NCI-H510A (cell line): ENCODE measurements at places on chromosomes 3 and 15.

DNA sequence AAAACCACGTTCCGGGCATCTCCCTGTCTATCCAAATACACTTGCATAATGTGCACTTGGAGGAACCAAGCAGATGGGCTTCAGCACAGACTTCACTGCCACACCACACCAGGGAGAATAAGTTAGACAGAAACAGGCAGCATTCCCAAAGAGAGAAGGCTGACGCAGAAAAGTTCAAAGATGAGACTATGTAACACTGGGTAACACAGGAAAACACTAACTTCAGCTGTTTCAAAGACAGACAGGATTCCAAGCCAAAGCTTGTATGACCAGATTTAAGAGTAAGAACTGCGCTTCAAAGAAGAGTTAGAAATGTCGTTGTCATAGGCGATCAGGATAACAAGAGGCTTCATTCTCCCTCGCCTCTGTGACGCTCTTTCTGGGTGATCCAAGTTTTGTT lies 19.9 kb downstream of the SLC51A start:
- DNase-seq, result no peak

DNA sequence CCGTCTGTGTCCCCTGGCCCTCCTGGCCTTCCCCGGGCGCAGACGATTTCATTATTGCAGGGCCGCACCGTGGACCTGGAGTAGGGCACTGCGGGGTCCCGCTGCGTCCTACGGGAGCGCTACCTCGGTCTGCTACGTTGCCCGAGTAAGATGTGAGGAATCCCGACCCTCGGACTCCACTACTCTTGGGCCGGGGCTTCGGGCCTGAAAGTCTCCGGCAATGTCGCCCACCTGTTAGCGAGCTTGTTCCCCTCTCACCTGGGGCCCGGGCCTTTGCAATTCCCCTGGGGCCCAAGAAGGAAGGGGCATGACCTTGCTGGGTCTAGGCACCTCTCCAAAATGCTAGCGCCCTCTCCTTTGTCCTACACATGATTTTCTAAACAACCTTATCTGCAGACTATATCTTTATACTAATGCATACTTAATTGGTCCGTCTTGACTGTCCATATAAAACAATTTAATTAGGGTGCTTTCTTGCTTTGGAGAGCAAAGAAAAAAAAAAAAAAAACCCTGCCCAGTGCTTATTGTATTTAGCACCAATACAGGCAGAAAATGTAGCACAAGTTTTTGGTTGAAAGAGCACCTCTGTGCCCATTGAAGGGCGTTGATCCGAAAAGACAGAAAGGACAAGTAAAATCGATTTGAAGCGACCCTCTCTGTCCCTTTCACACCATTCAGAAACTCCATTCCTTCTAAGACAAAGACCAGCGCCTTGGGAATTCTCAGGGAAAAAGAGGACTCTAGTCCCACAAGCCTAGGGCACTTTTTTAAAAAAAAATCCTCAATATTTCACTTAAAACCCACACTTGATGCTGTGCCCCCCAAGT lies 7.0 kb upstream of the NR2F2 start:
- no peak for DNase-seq

GRCh38 chr3:73868688-73869315 lies 244.1 kb upstream of the PDZRN3 start:
- DNase-seq, result no peak

GRCh38 chr15:37877851-37878741 lies 56.3 kb upstream of the TMCO5A start:
- no peak for DNase-seq

- no peak for DNase-seq
Measured at GRCh38 chr15:31456354-31457060, 129.9 kb downstream of the KLF13 start.

- DNase-seq, result no peak
Measured at GRCh38 chr3:177777699-177778098, 580.4 kb upstream of the TBL1XR1 start.

DNA sequence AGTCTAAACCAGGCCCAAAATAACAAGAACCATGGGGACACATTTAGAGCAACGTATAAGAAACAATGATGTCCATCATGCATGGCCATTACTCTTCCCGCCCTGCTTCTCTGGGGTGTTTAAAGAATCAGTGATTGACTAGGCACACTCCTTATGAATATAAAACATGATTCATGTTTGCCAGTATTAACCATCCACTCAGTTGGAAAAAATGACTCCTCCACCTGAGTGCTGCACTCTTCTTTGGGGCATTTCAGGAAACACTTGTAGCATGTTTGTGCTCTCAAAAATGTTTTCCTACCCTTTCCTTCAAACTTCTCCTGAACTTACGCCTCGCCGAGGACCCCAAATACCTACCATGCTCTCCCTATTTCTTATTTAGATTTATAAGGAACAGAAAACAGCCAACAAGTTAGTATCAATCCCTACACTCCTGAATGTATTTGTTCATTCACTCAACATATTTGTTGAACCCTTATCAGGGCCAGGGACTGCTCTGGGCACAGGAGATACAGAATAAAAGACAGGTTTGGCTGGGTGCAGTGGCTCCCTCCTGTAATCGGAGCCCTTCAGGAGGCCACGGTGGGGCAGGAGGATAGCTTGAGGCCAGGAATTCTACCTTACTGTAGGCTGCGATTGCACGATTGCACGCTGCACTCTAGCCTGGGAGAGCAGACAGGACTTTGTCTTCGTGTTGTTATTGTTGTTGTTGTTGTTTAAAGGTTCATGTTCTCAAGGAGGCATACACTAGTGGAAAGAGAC lies 137.0 kb downstream of the TMCO5A start:
- DNase-seq, result no peak

DNA sequence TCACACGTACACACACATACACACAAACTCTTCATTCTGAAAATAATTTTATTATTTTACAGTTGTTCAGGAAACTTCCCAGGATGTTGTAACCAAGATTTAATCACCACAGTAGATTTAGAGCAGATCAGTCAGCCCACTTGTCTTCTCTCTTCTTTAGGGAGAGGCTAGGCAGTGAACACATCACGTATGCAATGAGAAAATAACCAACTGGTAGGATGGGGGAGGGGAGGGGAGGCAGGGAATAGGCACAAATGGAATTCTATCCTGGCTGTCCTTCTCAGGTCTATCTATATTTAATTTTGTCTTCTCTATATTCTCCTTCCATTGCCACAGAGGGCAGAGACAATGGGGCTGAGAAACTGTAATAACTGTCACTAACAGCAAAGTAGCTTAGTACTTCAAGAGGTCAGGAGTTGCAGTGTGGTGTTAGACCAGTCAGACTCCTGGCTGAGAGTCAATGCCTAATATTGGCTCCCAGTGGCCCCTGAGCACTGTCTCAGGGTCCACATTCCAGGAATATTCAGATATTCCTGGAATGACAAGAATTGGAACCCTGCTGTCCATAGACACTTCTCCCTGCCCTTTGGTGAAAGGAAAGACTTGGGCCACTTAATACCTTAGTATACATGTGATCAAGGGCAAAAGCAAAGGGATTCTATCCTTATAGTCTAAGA lies 2.6 kb upstream of the HCLS1 start:
- DNase-seq, result no peak

- DNase-seq, result no peak
Measured at GRCh38 chr15:77744398-77744797, 111.7 kb upstream of the LINGO1 start.

DNA sequence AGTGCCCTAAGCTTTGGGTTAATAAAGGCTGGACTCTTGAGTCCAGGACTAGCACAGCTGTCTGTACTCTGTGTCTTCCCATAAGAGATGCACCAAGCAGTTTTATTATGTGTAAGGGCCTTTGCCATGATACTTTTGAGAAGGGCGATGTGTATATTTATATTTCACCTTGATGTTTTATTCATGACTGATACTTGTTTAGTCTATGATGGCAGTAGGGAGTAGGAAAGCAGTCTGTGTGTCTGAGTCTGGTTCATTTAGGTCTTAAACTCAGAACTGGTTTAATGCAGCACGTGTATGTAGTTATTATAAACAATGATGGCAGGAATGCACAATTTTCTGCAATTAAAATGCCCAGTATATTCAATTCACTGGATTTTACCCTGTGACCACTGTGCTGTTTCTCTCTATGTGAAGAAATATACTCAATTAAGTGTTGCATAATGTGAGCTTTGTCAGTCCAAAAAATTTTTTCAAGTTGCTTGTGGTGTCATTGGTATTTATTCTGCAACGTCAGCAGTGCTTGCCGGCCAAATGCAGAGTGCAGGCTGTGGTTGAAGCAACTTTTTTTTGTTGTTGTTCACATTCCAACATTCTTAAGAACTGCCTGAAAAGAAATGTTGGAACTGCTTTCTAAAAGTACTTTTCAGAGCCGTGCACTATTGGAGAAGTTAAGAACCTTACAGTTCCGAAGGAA lies 423.7 kb upstream of the SEMA6D start:
- no peak for DNase-seq

DNA sequence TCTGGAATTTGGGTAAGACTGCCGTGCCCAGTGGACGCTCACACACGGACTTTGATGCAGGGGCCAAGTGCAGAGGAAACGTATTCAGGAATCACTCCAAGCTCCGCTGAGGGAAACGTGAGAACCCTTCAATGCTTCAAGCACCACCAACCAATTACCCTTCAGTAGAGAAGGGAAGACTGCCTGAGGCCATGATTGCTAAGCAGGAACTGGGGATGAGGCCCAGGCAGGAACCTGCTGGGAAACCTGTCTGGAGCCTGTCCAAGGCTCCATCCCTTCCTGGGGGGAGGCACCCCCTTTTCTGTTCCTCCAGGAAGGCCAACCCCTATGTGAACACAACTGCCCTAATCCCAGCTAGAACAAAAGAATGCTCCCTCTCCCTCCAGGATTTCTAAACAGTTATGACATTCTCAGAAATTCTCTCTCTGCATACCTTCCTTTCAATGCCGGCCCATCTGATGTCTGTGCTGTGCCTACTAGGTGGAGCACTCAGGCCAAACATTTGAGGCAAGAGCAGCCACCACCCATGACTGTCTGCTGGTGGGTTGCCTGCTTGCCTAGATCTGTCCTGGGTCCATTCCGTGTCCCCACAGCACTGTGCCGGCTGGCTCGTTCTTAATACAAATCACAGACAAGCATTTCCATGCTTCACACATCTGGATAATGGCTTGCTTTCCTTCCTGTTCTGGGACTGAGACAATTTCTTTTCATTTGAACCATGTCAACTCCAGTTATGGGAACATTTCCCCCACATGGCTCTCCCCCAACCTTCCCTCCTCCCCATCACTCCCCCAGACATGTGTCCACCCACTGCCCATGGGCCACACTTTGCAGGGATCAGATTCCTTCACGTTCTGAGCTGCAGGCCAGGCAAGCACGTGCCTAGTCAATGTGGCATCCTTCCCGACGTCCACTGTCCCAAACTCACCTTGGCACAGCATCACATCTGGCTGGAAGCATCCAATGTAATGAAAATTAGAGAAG lies 149.4 kb downstream of the ADAMTS17 start:
- no peak for DNase-seq

DNA sequence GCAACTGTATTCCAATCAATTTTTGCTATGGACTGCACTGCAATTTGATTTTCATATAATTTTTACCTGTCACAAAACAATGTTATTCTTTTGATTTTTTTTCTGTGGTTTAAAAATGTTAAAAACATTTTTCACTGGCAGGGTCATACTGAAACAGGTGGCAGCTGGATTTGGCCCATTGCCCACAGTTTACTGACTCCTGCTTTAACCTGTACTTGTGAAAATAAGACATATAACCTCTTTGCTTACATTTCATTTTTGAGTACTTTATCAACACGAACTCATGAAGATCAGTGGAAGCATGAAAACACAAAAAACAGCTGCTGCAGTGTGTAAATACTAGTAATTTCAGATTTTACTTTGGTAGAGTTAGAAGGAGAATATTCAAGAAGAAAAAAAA lies 313.1 kb downstream of the WDR72 start:
- DNase-seq, result no peak

DNA sequence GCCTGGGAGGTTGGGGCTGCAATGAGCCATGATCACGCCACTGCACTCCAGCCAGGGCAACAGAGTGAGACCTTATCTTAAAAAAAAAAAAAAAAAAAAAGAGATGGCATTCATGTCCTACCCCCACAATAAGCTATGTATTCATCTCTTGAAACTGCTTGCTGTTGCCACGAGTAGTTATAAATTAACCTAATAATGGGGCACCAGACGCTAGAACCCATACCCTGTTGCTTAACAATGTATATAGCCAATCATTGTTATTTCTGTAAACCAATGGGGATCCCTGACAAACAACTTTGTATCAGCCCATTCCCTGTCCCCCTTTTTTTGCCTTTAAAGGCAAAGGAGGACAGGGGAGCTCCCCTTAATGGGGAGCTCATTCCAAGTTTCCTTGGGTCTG lies 2.8 kb upstream of the LACTB start:
- no peak for DNase-seq

GRCh38 chr3:56874269-56874668 lies 72.5 kb upstream of the ARHGEF3 start:
- DNase-seq, result no peak

DNA sequence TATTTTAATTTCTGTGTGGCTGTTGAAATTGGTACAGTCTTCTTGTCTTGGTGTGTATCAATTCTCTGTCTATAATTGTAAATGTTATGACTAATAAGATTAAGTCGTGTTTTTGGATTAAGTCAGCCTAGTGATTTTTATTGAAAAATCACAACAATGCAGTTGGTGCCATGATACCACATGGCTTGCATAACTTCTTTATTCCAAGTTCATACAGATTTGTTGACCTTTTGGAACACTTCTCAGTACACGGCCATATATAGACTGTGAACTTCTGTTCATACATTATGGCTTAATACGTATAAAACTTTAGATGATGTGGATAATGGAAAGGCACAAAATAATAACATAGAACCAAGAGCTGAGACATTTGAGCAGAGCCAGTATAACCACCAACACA lies 121.2 kb upstream of the NAALADL2 start:
- no peak for DNase-seq

DNA sequence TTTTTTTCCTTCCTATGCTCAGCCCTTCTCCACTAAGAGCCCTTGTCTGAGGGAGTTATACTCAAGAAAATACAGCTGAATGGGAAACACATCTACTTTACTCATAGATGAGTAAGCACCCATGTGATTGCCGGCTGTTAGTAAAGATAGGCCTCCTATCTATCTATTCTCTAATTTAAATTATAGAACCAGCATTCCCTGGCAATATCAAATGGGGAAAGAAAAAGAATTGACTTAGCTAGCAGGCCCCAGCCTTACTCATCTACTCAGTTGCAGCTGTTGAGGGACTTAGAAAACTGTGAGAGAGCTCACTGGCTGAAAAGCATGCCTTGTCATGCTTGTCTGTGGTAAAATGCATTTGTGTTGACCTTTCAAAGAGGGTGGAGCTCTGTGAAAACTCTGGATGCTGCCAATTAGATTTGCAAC lies 116.9 kb upstream of the LRRFIP2 start:
- DNase-seq, result no peak
